ENCODE measurements at places on chromosomes 12 and 14.

DNA sequence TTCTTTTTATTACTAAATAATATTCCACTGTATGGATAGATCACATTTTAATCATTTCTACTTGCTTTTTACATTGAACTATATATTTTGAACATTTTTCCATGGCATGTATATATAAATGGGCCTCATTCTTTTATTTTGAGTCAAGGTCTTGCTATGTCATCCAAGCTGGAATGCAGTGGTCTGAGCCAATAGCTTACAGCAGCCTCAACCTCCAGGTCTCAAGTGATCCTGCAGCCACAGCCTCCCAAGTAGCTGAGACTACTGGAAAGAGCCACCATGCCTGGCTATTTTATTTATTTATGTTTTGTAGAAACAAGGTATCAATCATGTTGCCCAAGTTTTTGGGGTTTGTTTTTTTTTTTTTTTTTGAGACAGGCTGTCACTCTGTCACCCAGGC is 7.6 kb downstream of the FCF1 start:
- peak; percentile 78 for DNase-seq

DNA sequence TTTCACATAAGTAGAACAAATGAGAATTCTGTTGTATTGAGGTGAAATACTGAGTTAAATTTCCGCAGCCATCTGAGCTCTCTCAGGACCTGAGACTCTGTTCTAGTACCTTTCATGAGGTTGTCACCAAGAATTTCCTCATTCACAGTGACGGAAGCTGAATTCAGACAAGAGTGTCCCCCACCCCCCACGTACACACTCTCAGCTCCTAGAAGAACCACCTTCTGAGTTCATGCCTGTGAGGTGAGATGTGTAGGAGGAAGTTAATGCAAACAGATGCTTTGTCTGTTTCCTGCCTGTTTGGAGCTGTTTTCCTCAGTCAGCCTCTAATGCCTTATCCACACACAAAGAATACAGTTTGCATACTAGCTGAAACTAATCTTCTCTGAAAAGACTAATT is 18.2 kb downstream of the BICDL1 start:
- DNase-seq = no peak

DNA sequence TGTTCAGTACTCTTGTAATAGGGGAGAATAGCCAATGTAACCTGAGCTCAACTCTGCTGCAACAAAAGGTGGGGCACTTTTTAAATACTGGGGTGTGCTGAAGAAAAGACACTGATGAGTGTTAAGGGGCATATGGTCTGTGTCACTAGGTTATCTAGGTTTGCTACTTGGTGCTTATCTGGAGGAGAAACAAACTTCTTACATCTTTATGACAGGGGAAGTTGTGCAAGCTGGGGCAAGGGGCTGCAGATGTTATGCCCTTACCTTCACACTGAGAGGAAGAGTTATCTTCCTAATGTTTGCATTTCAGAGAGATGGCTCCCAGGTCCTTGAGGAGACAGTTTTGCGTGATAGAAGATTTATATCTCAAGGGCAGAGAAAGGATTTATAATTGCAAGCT is 90.9 kb upstream of the PKP2 start:
- DNase-seq = no peak

DNA sequence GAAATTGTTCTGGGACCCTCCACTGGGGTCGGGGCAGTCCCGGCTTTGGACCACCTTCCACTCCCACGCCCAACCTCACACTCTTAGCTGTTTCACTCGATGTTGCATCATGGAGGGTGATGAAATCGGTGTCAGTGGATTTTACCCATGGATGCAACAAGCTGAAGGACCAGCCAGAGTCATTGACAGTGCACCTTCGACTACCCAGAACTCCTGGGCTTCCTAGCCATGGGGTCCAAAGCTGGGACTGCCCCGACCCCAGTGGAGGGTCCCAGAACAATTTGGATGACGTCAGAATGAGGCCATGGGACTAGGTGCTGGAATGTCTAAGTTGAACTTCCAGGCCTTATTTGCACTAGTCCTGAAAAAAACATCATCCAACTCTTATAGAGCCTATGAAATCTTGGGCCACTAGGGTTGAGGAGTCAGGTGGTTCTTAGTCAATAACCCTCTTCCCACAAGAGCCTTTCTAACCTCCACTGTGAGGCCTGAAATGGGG is 882 bp upstream of the IL23A start:
- DNase-seq = no peak

DNA sequence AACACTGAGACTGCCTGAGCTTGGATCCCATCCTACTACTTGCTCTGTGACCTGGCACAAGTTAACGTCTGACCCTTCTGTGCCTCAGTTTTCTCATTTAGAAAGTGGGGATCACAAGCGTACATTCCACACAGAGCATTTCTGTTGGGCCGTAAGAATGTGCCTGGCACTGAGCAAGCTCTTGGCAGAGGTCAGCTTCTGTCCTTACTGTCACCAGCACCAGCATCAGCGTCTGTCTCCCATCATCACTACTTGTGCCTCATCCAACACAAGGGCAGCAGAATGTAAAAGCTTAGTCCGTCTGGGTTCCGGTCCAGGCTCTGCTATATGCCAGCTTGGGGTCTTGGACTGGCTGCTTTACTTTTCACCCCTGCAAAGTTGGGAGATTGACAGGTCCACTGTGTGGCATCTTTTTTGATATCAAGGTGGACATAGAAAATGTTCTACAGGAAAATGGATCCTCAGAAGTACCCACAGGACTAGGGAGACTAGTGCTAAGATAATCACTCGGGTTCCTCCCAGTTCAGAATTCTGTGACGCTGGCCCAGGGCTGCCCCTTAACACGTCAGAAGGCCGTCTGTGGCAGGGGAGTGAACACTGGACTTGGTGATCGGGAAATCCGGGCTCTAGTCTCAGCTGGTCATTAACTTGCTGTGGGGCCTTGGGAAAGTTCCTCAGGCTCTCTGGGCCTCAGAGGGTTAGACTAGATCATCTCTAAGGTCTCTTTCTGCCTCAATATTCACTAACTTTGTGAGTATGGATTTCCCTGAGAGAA is 65.9 kb downstream of the CACNA1C start:
- no peak for DNase-seq

DNA sequence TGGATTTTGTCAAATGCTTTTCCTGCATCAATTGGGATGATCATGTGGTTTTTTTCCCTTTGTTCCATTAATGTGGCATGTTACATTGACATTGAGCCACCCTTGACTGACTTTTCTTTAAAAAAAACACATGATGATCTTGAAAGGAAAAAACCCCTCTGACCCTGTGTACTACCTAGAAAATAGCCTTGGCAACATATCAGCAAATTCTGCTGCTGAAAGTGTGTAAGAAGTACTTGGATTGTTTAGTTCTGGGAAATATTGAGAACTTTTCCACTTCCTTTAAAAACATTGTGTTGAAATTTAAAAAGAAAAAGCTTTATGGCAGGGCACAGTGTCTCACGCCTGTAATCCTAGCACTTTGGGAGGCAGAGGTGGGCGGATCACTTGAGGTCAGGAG is 20.7 kb downstream of the ACACB start:
- DNase-seq = no peak

GRCh38 chr12:49951411-49952240 is 1.1 kb downstream of the AQP2 start:
- no peak for DNase-seq

GRCh38 chr12:1840981-1841425 is 20.6 kb downstream of the LRTM2 start:
- no peak for DNase-seq

GRCh38 chr14:70662080-70662479 is 20.4 kb downstream of the TTC9 start:
- DNase-seq = no peak
